Stimulated activated CD4-positive, alpha-beta T cell treated with anti-CD3 and anti-CD28 coated beads, Interleukin-2, amount 100 ng/mL, for 24 hours (primary cell): ENCODE measurements at places on chromosomes 5 and 9.

- DNase-seq = no peak
These were observed 921 bp downstream of the KCNIP1 start for GRCh38 chr5:170504616-170505266.

GRCh38 chr5:75672616-75673015 lies 44.6 kb downstream of the POC5 start:
- no peak for DNase-seq

GRCh38 chr5:64269164-64269563 lies 103.5 kb downstream of the RNF180 start:
- no peak for DNase-seq

- DNase-seq = no peak
These were observed 44.3 kb downstream of the BICD2 start for GRCh38 chr9:92720209-92720765.

- DNase-seq = no peak
These were observed 65.8 kb upstream of the ERCC6L2 start for GRCh38 chr9:95809686-95810085.
